Inflammatory macrophage (primary cell): ENCODE measurements at places on chromosomes 12 and 14.
A peak's percentile ranks its signal among the peaks of the same experiment; 100 is the strongest.

GRCh38 chr14:32578181-32578580, 249.1 kb downstream of the AKAP6 start:
- no peak for DNase-seq

DNA sequence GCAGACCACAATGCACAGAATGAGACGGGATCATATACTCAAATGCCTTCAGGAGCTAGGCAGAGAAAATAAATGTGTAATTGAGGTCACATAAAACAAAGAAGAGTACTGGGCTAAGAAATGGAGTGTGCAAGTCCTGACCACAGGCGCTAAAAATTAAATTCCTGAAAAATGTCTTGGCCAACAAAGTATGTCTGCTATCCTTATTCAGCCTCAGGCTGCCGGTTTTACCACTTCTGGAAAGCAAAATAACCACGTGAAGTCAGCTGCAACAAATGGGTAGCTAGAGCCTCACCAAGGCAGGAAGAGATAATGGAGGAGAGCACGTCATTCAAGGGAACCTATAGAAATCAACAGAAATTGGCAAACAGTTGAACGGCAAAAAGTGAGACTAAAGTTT, 3.1 kb downstream of the PYGL start:
- DNase-seq: no peak

DNA sequence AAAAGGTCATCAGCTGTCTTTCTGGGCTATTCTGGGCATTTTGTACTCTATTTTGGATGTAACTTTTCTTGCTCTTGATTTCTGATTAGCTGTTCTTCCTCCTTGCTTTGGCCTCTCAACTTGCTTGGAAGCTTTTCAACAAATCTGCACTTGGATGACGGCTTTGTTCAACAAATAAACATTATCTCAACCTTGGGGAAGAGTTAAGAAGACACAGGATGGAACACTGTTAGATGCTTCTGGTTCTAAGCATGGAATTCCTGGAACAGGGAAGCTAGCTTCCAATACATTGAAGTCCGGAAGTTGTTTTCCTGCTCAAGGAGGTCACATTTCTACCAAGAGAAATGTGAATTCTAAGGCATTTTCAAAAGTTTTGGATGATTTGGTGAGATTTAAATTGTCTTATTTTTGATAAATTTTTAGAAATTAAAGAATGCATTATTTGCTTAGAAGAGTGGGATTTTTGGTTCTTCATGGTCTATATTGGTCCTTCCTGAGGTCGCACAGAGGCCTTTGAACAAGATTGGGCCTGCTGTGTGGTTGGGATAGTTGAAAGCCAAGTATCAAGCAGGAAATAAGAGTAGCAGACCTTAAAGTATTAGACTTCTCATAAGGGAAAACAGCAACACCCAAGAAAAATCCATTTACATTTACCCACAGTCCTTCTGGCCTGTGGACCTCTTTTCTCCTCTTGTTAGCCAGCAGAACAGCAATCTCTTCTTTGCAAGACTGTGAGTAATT, 59.2 kb downstream of the PPFIBP1 start:
- DNase-seq: no peak

DNA sequence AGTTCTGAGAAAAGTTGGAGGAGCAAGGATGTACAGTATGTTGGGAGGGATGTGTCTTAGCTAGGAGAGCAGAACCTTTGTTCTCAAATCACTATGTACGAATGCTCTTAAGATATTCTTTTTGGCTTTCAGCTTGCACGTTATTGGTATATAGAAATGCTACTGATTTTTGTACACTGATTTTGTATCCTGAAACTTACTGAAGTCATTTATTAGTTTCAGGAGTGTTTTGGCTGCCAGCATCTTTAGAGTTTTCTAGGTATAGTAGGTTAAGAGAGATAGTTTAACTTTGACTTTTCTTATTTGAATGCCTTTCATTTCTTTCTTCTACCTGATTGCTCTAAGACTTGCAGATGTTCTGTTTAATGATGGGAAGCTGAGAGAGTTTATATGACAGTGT, 442.8 kb upstream of the FBXO33 start:
- DNase-seq: no peak

DNA sequence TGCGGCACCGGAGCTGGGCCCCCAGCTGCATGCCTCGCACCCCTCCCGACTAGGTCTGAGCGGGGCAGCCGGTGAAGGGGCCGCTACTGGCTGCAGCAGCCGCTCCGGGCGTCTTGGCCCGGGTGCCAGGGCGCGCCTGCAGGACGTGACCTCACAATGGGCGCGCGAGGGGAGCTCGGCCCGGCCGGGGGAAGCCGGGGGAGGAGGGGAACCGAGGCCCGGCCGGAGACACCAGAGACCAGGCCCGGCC, 353 bp downstream of the BAG5 start:
- no peak for DNase-seq

DNA sequence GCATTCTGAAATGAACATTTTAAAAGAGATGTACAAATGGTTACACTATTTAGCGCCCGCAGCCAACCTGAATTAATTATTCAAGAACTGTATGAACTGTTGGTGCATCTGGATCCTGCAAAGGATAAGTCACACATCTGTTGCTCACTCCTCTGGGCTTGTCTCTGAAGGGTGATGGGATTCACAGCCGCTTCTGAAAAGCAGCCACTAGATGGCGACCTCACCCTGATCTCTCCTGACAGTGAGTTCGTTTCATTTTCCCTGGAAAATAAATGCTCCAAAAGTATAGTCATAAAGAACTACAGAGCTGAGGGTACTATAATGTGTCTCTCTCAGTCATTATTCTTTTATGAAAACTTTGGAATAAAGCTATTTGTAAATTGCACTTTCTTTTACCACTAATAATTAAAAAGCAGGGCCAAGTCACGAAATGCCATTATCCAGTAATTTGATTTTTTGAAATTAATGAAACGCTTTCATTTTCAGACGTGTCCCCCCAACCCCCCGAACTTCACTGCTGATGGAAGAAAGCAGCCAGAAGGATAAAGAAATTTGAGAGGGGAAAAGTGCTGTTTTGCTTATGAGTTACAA, 789.6 kb downstream of the NRXN3 start:
- peak; percentile 44 for DNase-seq

- peak; percentile 42 for DNase-seq
Observed at GRCh38 chr14:61362072-61362750, 40.8 kb downstream of the PRKCH start.

DNA sequence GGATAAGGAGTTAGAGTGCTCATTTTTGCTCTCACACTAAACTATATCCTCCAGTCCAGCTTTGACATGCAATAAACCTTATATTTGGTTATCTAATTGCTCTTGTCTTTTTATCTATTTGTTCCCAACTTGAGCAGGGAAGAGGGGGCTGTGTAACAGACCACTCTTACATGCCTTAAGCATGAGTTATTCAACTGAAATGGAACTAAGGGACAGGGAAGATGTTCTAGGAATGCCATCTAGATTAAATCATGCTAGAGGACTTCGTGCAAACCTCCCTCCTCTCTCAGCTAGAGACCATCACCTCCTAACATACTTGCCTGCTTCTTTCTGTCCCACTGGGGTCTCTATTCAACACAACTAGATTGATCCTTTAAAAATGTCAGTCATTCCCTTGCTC, 20.6 kb downstream of the SPX start:
- DNase-seq: no peak

DNA sequence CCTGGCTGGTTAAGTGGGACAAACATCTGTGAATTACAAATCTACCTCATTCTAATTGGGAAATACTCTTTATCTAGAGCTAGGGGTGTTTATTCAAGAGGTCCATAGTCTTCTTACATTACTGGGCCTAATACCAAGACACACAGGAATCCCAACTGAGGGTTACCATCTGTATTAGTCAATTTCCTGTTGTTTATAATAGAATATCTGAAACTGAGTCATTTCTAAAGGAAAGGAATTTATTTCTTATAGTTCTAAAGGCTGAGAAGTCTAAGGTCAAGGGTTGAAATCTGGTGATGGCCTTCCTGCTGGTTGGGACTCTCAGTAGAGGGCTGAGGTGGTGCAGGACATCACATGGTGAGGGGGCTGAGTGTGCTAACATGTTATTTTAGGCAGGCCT, 36.0 kb downstream of the RTRAF start:
- no peak for DNase-seq

DNA sequence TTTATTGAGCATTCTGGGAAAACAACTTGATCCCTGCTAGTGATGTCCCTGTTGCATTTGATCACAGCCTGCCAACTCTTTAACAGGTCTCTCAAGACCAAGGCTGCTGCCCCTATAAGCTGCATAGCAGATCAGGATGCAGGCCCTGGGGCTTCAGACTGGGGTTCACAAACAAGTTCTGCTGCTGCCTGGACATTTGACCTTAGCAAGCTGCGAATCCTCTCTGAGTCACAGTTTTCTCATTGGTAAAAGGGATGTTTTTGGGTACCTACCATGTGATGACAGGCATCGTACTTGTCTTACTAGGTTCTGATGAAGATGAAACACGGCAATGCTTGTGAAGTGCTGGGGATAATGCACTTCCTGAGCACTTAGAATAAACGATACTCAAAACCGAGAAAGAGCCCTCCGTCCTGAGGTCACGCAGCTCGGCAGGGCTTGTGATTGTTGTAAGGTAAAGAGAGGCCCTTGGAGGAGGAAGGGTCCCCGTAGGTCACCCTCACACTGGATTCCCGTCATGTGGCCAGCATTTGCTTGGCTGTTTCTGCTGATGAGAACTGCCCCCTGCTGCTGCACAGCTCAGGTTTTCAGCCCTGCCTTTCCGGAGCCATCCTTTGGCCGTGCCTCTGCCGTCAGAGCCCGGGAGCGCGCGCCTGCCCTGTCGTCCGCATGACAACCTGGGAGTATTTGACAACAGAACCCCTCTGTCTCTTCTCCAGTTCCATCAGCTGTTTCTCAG, 39.1 kb downstream of the TSPAN9 start:
- no peak for DNase-seq

- DNase-seq: no peak
Observed at GRCh38 chr14:50139192-50139591, 22.8 kb upstream of the VCPKMT start.

DNA sequence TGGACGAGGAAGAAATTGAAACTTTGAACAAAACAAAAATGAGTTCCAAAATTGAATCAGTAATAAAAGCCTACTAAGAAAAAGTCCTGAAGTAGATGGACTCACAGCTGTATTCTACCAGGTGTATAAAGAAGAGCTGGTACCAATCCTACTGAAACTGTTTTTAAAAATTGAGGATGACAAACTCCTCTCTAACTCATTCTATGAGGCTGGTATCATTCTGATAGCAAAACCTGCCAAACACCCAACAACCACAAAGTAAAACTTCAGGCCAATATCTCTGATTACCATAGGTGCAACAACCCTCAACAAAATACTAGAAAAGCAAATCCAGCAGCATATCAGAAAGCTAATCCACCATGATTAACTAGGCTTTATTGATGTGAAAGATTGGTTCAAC, 33.9 kb upstream of the LDHB start:
- DNase-seq: no peak

- no peak for DNase-seq
Observed at GRCh38 chr14:51327376-51327775, 87.3 kb downstream of the TMX1 start.
